Activated CD4-positive, alpha-beta T cell treated with anti-CD3 and anti-CD28 coated beads for 1 hour (primary cell): ENCODE measurements at places on chromosomes 5 and 9.

DNA sequence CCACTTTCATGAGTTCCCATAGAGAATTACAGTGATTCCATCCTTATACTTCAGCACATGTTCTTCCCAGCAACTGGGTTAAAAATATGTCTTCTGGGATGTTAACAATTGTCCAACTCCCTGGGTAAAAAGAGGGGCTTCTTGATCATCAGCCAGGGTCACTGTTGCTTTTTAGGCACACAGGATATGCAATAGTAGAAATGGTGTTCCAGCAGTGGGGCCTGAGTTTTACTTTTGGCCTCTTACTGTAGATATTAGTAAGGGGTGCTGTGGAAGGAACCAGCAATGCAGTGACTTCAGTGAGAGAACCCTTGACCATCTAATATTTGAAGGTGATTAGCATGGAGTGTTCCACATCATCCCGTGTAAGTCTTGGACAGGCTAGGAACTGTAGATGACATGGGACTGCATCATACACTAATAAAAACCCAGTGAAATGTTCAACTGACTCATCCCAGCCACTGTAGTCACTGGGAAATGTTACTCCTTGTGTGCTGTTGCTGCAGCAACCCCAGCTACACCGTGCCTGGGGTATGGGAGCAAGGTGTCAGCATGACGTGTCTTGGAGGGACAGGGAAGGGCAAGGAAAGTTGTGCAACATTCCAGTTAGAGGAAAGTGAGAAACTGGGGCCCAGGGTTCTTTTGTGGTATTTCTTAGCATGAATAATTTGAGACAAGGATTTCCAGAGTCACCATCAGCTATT is 610.9 kb downstream of the RAB3C start:
- no peak for DNase-seq

DNA sequence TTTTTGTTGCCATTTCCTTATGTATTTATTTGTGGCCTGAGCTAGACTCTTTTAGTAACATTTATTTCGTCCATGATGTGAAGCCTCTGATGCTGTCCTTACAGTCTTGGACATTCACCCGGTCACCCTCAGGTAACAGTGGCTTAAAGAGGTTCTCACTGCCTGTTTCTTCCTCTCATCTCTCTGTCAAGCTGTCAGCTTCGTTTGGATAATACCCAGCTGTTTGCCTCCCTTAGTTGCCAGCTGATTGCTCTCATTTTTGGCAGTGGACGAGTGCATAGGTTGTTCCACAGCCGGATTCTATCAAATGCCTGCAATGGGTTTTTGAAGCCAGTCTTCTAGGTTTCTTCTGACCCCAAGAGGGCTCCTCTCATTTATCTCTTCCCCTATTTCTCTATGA is 427.7 kb downstream of the MED10 start:
- no peak for DNase-seq

DNA sequence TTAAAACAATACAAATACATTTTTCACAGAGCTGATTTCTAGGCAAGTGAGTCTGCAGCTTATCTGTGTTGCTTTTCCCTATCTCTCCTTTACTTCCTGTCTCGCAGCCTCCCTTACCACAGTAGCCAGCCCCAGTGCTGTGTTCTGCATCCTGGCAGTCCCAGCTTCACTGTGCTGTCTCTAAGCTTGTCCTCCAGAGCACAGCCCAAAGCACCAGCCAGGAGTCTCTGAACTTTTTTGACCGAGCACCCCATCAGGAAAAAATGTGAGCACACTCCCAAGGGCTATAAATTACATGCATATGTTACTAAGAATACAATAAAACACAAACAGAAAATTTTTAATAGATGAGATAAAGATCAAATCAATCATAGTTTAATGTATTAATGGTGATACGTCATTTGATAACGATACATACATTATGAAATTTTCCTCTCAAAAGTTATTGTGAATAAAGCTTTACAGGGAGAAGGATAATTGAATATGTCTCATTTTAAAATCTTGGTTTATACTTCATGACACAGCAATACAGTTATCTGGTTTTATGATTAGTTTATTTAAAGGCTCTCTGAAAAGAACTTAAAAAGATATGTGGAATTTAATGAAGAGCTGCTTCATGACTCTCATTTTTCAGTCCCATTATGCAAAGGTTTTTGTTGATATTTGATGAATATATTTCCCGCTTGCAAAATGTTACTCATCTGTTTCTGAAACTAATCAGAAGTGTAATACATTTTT is 7.3 kb upstream of the RHOBTB3 start:
- DNase-seq, result no peak

DNA sequence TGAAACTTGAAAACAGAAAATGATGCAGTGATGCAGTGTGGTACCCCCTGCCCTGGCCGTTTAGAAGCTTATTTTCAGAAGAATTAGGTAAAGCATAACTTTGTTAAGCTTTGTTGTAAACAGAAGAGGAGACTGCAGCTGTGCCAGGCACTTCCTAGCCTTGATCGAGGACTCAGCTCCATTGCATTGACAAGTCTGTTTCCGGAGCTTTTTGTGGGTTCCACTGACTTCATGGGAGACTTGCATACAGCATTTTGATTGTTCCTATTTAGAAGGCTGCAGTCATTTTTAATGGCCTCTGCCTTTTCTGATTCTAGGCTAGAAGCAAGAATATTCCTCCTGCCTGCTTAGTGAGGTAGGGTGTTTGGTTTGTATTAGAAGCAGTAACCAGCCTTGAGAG is 12.3 kb downstream of the MVB12B start:
- DNase-seq, result no peak

DNA sequence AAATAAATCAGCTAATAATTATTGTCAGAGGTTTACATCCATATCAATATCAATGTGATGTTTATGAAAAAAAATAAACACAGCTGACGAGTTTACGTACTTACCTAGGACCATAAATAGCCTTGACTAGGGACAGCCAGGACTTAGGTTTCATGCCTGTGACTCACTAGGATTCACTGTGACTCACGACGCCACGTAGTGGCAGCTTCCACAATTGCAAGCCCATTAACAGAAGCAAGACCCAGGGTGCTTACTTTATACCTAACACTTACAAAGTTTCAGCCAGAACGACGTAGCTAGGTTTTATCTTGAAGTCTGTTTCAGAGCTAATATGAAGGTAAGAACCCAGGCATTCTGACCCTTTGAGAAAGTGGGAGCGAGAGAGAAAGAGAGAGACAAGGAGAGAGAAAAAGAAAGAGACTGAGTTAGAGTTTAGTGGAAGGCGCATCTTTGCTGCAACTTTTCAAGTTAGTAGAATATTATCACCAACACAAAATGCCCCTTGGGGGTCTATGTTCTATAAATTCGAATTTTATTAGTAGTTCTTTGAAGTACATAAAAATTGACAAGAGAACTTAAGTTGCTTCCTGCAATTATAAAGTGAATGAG is 191.2 kb downstream of the GNA14 start:
- peak; percentile 64 for DNase-seq

GRCh38 chr9:106697750-106698502 is 165.0 kb upstream of the ZNF462 start:
- DNase-seq, result no peak

- DNase-seq, result no peak
Observed at GRCh38 chr5:129173771-129174170, 79.2 kb downstream of the ISOC1 start.

DNA sequence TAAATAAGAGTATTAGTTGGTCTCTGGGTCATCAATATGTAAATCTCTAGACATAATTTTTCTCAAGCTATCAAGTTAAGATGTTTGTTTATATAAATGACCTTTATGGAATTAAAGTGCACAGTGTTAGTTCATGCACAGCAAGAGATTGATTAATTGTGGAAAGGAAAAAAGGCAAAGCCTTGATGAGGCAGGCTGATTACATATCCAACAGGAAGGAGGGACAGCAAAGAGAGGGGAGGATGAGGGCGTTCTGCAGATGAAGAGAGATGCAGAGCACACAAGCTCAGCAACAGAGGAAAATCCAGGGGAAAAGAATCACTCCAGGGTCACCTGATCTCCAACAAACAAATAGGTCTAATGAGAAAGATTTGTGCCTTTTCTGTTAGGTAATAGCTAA is 16.5 kb downstream of the NTRK2 start:
- no peak for DNase-seq

- DNase-seq, result no peak
Observed at GRCh38 chr9:80204054-80204453, 632.3 kb downstream of the TLE4 start.

DNA sequence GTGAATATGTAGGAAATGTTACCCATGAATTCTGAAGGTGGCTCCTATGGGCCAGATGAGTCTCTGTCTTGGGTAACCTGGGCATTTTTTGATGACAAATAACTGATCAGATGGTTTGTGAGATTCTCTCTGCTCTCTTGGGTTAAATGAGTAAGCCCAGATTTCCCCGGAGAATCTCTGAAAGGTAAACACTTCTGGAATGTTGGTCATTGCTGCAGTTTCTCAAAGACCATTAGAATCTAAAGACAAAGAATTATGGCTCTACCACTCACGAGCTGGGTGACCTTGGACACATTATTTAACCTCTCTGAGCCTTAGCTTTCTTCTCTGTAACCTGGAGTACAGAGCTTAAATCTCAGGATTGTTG is 191.2 kb downstream of the DAB2IP start:
- no peak for DNase-seq

DNA sequence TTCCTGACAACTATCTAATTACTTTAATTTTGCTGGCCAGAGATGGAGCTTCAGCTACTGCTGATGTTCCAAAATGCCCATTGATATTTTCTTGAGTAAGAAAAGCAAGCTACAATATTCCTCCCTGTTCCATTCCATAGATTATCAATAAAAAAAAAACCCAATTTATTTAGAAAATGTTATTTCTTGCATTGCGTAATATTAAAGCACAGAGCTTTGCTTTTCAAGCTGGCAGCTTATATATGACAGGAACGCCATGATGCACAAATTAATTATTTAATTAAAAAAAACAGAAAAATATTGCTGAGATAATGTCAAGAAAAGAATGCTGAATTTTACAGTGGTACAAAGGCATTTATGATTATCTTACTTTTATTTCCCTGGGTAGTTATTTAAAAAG is 47.9 kb downstream of the TRPM3 start:
- no peak for DNase-seq
